Ovary (tissue), 10 donors: ENCODE measurements at places on chromosomes 2 and 18.

GRCh38 chr2:237556773-237557632 lies 9.4 kb upstream of the PRLH start:
- no peaks in the 10 kb centered on the region for H3K27me3 ChIP-seq
- H3K4me1 ChIP-seq: peaks cover 14% of the 10 kb centered on the region
- no peak overlapping the region for H3K4me3 ChIP-seq
- H3K36me3 ChIP-seq: no peaks in the 10 kb centered on the region

DNA sequence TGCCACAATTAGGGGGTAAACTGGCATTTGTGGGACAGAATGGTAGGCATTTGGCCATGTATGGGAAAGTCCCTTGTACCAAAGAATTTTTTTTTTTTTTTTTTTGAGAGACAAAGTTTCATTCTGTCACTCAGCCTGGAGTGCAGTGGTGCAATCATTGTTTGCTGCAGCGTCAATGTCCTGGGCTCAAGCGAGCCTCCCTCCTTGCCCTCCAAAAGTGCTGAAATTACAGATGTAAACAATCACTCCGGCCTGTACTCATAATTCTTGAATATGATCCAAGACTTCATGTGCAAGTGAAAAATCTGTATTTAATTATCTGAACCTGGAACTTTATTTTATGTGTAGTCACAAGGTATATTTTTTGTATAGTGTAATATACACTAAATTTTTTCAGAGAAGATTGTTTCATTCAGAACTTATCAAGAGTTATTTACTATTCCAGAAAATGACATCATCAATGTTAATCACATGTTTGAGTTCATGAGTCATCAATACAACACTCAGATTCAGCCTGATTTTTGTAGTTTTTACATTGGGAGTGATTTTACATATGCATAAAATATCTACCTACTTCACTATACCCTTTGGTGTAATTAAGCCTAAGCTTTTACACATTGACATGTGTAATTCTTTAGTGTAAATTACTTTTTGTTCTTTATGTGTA lies 138.7 kb upstream of the L3MBTL4 start:
- no peaks in the 10 kb centered on the region for H3K27me3 ChIP-seq
- no peak for DNase-seq
- H3K27ac ChIP-seq: no peak overlapping the region
- H3K4me1 ChIP-seq: peaks cover 2% of the 10 kb centered on the region
- H3K36me3 ChIP-seq: no peaks in the 10 kb centered on the region

DNA sequence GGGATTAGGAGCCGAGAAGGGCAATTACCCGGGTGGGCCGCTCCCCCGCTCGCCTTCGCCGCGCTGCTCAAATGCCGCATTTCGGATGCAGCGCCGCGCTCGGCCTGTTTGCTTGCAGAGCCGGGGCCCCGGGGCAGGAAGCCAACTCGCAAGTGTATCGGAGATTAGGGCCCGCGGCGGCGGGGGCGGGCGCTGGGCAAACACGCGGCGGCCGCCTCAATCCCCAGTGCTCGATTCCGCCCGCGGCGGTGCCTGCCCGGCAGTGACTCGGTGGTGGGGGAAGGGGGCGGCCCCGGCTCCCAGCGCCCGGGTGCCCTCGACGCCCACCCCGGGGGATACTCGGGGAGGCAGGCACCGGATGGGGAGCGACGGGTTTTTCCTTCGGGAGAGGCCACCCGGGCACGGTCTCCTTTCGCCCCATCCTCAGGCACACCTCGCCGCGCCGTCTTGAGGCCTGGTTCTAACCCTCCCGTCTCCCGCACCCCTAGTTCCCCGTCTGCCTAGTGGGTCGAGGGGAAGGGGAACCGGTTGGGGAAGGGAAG lies 26.6 kb upstream of the NOTO start:
- H3K4me1 ChIP-seq: peaks cover 2% of the 10 kb centered on the region
- peak overlapping the region; percentile 23 for H3K4me3 ChIP-seq
- no peaks in the 10 kb centered on the region for H3K27me3 ChIP-seq
- no peaks in the 10 kb centered on the region for H3K36me3 ChIP-seq

DNA sequence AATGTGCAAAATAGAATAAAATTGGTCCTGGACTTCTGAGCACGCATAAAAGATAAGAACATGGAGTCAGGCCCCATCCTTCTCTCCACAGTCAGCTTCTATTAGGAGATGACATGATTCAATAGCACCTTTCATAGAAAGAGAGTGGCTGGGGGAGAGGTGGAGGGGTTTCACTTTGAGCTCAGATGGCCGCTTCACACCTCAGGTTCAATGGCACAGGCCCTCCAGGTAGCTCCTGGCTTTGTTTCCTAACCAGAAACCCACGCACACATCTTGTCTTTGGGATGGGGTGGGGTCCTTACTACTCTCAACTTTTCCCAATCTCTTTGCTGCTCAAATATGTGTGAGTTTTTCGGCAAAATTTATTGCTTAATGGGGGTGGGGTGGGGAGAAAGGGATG lies 332.3 kb downstream of the CLIP4 start:
- H3K36me3 ChIP-seq: no peaks in the 10 kb centered on the region
- H3K4me1 ChIP-seq: no peaks in the 10 kb centered on the region
- no peak overlapping the region for H3K4me3 ChIP-seq

- peaks cover 17% of the 10 kb centered on the region for H3K4me1 ChIP-seq
- H3K36me3 ChIP-seq: no peaks in the 10 kb centered on the region
- peak; percentile 91 for DNase-seq
- peak within 1 kb of the TSS; percentile 83 for H3K4me3 ChIP-seq
- no peaks in the 10 kb centered on the region for H3K27me3 ChIP-seq
Observed at GRCh38 chr2:85595301-85596025, at the start of gene RNF181. Gene RNF181, plus strand, starts transcription at chr2:85595745. Its CDS starts 19 bp downstream, at chr2:85595764.

GRCh38 chr2:112959109-112959812 lies 18.5 kb upstream of the IL36G start:
- no peaks in the 10 kb centered on the region for H3K27me3 ChIP-seq
- H3K4me1 ChIP-seq: no peaks in the 10 kb centered on the region
- H3K27ac ChIP-seq: no peak overlapping the region
- no peaks in the 10 kb centered on the region for H3K36me3 ChIP-seq
- DNase-seq: no peak

DNA sequence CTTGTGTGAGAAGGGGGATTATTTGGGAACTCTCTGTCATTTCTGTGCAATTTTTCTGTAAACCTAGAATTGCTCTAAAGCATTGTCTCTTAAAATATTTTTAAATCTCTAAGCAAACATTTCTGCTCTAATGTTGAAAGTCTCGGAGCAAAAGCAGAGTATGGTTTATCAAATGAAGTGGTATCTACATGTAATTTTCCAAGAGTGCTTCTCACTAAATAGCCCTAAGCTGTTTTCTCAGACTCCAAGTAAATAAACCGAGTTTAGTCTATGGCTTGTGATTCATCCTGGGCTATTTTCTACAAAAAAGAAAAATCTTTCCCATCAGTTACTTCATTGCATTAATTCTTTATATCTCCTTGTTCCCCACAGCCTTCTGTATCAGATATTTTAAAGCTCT lies 90.8 kb downstream of the METTL4 start:
- no peaks in the 10 kb centered on the region for H3K27me3 ChIP-seq
- DNase-seq: no peak
- H3K27ac ChIP-seq: no peak overlapping the region
- no peak overlapping the region for H3K4me3 ChIP-seq
- H3K36me3 ChIP-seq: no peaks in the 10 kb centered on the region
- no peaks in the 10 kb centered on the region for H3K4me1 ChIP-seq

DNA sequence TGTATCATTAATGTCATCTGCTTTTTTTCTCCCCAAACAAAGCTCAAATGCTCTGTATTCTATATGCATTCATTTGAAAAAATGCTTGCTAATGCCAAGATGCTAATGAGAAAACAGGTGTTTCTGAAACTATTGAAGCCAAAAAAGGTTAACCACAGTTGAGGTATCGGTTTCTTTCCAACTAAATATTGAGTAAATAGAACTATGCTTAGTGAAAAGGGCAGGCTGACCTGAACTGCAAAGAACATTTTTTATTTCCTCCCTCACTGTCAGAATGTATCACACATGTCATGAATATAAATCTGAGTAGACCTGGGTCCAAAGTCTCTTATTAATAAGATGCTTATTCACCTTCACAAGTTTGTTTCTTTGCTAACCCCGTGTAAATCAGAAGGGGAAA lies 866.6 kb downstream of the CPS1 start:
- no peaks in the 10 kb centered on the region for H3K4me1 ChIP-seq
- no peak for DNase-seq
- no peaks in the 10 kb centered on the region for H3K27me3 ChIP-seq
- H3K36me3 ChIP-seq: no peaks in the 10 kb centered on the region
- no peak overlapping the region for H3K27ac ChIP-seq

- DNase-seq: no peak
- no peaks in the 10 kb centered on the region for H3K27me3 ChIP-seq
- no peaks in the 10 kb centered on the region for H3K36me3 ChIP-seq
- no peak overlapping the region for H3K27ac ChIP-seq
- no peak overlapping the region for H3K4me3 ChIP-seq
Observed at GRCh38 chr2:165843351-165843750, 49.3 kb upstream of the GALNT3 start.

GRCh38 chr2:45648636-45649035 lies 2.8 kb upstream of the PRKCE start:
- no peak overlapping the region for H3K27ac ChIP-seq
- peaks cover 5% of the 10 kb centered on the region for H3K4me1 ChIP-seq
- no peaks in the 10 kb centered on the region for H3K27me3 ChIP-seq
- no peaks in the 10 kb centered on the region for H3K36me3 ChIP-seq

DNA sequence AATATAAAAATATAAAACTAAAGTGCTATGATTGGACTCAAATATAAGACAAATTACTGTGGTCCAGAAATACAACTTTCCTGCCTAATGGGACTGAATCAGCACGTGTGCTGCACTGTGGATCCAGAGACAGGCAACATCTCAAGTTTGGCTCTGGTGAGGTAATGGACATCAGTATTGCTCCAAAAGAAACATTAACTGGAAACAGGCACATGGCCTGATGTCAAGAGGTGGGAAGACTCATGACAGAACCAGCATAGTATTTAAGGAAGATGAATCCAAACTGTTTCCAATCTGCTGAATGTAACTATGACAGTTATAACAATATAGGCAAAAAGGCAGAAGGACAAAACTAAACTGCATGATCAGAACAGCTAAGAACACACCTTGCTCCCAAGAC lies 354.6 kb downstream of the FSIP2 start:
- DNase-seq: no peak

GRCh38 chr18:43009674-43010073 lies 105.8 kb downstream of the RIT2 start:
- no peaks in the 10 kb centered on the region for H3K36me3 ChIP-seq
- no peak overlapping the region for H3K4me3 ChIP-seq
- no peaks in the 10 kb centered on the region for H3K4me1 ChIP-seq
- no peak for DNase-seq
- H3K27me3 ChIP-seq: no peaks in the 10 kb centered on the region

- H3K36me3 ChIP-seq: no peaks in the 10 kb centered on the region
- no peaks in the 10 kb centered on the region for H3K4me1 ChIP-seq
- DNase-seq: no peak
- H3K4me3 ChIP-seq: no peak overlapping the region
Observed at GRCh38 chr2:112710956-112711750, 9.7 kb upstream of the NT5DC4 start.

DNA sequence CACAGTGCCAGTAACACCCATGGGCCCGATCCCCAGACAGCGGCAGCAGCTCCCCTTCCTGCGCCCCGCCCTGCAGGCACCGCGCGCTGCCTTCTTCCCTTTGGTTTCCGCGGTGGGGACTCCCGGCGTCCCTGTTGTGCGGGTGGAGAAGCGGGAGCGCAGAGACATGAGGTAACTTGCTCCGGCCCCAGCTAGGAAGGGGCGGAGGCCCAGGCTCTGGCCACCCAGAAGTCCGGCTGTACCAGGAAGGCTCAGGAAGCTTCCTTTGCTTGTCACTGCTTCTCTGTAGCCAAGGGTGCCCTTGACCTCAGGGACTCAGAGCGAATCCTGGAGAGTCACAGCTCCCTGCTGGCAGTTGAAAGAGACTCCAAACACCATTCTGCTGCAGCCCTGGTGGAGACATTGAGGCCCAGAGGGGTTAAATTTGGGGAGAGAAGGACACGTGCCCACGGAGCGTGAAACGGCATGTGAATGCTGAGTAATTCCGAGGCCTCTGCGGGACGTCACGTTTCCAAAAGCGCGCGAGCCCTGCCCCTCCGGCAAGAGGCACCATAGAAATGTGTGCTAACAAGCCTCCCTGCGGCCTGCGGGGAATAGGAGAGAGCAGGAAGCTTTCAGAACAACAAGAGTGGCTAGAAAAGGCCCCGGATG lies 6.7 kb upstream of the ADCY3 start:
- DNase-seq: peak; percentile 86
- peaks cover 2% of the 10 kb centered on the region for H3K4me1 ChIP-seq
- H3K36me3 ChIP-seq: no peaks in the 10 kb centered on the region
- H3K27ac ChIP-seq: peak overlapping the region; percentile 49
- H3K27me3 ChIP-seq: no peaks in the 10 kb centered on the region

- no peaks in the 10 kb centered on the region for H3K4me1 ChIP-seq
- no peaks in the 10 kb centered on the region for H3K36me3 ChIP-seq
- no peak overlapping the region for H3K4me3 ChIP-seq
- no peak for DNase-seq
- H3K27me3 ChIP-seq: no peaks in the 10 kb centered on the region
Observed at GRCh38 chr2:10913501-10914271, 2.0 kb downstream of the KCNF1 start.

DNA sequence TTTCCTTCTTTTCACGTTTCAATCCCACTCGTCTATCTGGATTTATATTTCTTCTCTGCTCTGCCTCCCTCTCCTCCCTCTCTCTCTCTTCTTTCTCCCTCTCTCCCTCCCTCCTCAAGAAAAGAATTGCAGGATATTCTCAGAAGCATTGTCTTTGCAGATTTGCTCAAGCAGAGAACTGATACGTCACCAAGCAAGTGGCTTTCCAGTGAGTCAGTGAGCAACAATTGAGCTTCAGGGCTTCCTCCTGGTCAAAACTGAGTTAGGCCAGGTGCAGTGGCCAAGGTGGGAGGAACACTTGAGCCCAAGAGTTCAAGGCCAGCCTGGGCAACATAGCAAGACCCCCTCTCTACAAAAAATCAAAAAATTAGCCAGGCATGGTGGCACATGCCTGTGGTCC lies 151.1 kb downstream of the SMAD2 start:
- no peak overlapping the region for H3K4me3 ChIP-seq
- no peaks in the 10 kb centered on the region for H3K4me1 ChIP-seq
- DNase-seq: no peak
- no peaks in the 10 kb centered on the region for H3K27me3 ChIP-seq

DNA sequence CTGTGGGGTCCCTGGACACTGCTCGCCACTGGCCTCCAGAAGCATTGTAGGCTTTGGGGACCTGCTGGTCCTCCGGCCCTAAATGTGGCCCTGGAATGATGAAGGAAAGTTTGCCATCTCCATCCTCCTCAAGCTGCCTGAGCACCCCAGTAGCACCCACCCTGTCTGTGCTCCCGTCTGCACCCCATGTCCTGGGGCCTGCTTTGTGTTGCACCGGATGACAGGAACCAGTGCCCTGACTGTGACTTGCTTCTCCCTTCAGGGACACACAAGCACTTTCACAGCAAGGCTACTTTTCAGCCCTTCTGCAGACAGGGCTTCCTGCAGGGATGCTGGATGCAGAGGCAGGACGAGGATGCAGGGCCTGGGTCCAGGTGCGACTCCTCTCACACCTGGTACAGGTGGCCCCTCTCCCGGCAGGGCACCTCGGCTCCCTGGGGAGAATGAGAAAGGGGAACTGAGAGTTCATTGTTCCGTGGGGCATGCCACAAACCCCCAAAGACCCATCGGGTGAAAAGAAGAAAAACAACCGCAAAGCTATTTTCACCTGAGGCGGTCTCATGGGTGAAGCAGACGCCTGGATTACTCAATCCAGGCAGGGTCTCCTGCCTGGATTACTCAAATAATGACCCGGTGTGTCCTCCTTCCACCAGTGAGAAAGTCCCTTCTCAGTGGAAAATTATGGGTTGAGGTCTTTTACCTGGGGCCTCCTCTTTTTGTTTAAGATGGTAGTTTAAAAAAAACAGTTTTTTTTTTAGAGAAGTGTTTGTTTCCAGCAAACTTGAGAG lies 74.9 kb downstream of the LONRF2 start:
- DNase-seq: no peak
- H3K27ac ChIP-seq: no peak overlapping the region
- no peaks in the 10 kb centered on the region for H3K4me1 ChIP-seq
